ENCODE measurements at places on chromosomes 5 and 9.

- H3K27me3 ChIP-seq = peaks cover 11% of the 10 kb centered on the region
- H3K27ac ChIP-seq = no peak overlapping the region
- H3K4me1 ChIP-seq = peaks cover 10% of the 10 kb centered on the region
- no peak overlapping the region for H3K4me3 ChIP-seq
- H3K36me3 ChIP-seq = no peaks in the 10 kb centered on the region
These were observed 101.1 kb downstream of the TMEM174 start for GRCh38 chr5:73274121-73274520.

GRCh38 chr9:14320271-14321181 is 6.6 kb upstream of the NFIB start:
- H3K4me1 ChIP-seq = peaks cover 8% of the 10 kb centered on the region
- H3K4me3 ChIP-seq = no peak overlapping the region
- H3K27me3 ChIP-seq = no peaks in the 10 kb centered on the region
- peak; percentile 87 for DNase-seq

GRCh38 chr5:103454770-103455169 is 107.8 kb downstream of the NUDT12 start:
- H3K36me3 ChIP-seq = no peaks in the 10 kb centered on the region
- no peak overlapping the region for H3K27ac ChIP-seq
- DNase-seq = no peak
- no peak overlapping the region for H3K4me3 ChIP-seq
- H3K4me1 ChIP-seq = no peaks in the 10 kb centered on the region
- no peaks in the 10 kb centered on the region for H3K27me3 ChIP-seq

- H3K4me3 ChIP-seq = peak overlapping the region; percentile 93
- H3K36me3 ChIP-seq = no peaks in the 10 kb centered on the region
These were observed 494 bp downstream of the CERT1 start for GRCh38 chr5:75510836-75511434.

Data from lung (tissue), 17 donors.